ENCODE measurements at places on chromosomes 16 and 17. TPM values are rescaled to one million over a fixed set of nuclear protein-coding genes. Genes with fewer than 3 reads are reported as not detected.

The MT1M gene
- 0.94 TPM for polyA plus RNA-seq

The NOMO2 gene
- 274 TPM for polyA plus RNA-seq

The CSH2 gene
- not detected for polyA plus RNA-seq

The KRTAP9-4 gene
- not detected for polyA plus RNA-seq

The HLF gene
- 0.02 TPM for polyA plus RNA-seq

The DNAAF8 gene
- polyA plus RNA-seq = 1.9 TPM

The TLK2 gene
- 47.3 TPM for polyA plus RNA-seq

The SPATA32 gene
- not detected for polyA plus RNA-seq

The KCNH6 gene
- polyA plus RNA-seq = 0.04 TPM

DNA sequence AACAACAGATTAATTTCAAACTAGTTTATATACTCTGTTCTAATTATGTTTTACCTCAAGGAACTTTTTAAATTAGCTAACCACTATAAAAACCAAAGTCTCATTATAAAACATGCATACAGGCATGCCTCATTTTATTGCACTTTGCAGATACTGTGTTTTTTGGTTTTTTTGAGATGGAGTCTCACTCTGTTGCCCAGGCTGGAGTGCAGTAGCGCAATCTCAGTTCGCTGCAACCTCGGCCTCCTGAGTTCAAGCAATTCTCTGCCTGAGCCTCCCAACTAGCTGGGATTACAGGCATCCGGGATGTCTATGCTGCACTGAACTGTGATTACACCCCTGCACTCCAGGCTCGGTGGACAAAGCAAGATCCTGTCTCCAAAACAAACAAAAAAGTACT, 8.8 kb upstream of the JPT1 start:
- DNase-seq = no peak

DNA sequence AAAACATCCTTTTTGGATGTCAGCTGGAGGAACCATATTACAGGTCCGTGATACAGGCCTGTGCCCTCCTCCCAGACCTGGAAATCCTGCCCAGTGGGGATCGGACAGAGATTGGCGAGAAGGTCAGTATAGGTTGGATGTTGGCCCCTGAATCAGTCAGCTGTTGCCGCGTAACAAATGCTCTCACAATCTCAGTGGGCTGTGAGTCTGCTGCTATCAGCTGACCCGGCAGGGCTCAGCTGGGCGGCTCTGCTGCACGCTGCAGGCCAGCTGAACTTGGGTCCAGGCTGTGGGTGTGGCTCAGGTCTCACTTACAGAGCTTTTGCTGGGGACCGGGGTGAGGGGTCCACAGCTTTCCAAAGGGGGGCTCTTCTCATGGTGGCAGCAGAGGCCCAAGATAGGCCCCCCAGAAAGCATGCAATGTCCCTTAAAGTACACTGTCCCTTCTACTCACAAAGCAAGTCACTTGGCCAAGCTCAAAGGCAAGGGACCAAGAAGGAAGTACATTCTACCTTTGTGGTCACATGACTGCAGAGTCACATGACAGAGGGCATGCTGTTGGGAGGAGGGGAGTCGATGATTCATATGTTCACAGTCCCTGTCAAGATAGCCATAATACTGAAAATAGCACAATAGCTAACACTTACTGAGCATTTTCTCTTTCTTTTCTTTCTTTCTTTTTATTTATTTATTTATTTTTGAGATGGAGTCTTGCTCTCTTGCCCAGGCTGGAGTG, 134.2 kb downstream of the ABCC1 start:
- no peak for DNase-seq

DNA sequence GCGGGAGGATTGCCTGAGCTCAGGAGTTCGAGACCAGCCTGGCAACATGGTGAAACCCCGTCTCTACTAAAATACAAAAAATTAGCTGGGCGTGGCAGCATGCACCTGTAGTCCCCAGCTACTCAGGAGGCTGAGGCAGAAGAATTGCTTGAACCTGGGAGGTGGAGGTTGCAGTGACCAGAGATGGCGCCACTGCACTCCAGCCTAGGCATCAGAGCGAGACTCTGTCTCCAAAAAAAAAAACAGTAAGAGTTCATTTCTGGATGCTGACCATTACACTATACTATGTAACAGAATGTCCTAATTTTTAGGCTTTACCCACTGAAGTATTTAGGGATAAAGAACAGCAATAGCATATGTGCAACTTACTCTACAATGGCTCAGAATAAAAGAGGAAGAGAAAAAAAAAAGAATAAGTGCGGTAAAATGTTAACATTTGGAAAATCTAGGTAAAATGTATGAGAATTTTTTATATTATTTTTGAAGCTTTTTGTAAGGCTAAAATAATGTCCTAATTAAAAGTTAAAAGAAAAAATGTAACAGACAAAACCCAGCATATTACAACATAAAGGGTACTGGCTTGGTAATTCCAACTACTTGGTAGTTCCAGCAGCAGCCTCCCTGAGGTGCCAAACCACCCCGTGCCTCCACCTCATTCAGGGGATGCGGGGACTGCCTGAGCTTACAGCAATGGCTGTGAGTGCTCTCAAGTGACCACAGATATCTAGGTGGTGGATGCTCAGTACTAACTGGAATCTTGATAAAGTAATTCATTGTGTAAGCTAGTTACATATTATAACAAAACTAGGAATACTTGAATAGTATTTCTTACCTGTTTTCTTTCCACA, 10.9 kb downstream of the COPS3 start:
- no peak for DNase-seq

DNA sequence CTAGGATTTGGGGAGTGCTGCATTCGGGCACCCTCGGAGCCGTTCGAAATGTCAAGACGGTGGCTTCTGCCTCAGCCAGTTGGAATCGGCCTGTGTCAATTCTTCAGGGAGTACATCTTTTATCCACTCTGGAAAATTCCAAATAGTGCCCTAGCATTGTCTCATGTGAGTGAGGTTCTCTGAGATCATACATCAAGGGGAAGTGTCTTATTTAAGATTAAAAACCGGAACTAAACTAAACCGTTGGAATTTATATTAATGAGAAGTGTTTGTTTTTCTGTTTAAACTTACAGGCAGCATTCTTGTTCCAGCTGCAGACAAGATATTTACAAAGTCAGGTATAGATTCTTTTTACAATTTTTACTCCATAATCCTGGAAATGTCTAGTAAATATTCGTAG, 56.8 kb downstream of the SLC47A1 start:
- no peak for DNase-seq

- DNase-seq = peak; percentile 97
These were observed 13.1 kb downstream of the CCR7 start for GRCh38 chr17:40551879-40552768.

GRCh38 chr17:77308861-77309726, 168.3 kb downstream of the SEC14L1 start:
- peak; percentile 46 for DNase-seq

DNA sequence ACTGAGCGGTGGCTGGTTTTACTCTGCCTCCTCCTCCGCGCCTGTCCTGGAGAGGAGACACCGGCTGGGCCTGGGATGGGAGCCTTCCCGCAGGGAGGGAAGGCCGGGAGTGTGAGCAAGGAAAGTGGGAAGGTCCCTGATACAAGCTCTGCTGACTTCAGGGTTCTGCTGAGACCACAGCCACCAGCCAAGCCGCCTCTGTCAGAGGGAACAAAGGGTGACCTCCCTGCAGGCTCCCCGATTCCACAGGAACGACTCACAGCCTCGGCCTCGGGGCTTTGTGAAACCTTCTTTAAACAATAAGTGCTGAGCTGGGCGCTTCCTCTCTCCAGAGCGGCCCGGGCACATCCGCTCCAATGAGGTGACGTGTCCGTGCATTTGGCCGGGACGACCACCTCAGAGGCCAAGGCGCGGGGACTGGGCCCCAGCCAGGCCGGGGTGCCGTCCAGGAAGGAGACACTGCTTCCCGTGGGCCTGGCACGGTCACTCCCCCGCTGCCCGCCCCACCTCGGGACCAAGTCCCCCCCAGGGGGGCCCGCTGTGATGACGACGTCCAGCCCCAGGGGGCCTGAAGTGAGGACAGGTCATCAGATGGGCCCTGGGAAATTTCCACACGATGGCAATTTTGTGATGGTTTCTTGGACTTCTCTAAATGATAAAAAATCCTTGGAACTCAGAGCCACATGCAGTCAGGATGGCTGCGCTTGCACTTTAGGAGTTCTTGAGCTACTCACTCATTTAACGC, 11.8 kb upstream of the CIBAR2 start:
- DNase-seq = peak; percentile 71

GRCh38 chr16:48330841-48331192, 54.4 kb downstream of the SIAH1 start:
- DNase-seq = no peak

GRCh38 chr17:76135810-76136188, 5.2 kb downstream of the FOXJ1 start:
- no peak for DNase-seq

- no peak for DNase-seq
These were observed 7.8 kb downstream of the SHCBP1 start for GRCh38 chr16:46613352-46613751.

DNA sequence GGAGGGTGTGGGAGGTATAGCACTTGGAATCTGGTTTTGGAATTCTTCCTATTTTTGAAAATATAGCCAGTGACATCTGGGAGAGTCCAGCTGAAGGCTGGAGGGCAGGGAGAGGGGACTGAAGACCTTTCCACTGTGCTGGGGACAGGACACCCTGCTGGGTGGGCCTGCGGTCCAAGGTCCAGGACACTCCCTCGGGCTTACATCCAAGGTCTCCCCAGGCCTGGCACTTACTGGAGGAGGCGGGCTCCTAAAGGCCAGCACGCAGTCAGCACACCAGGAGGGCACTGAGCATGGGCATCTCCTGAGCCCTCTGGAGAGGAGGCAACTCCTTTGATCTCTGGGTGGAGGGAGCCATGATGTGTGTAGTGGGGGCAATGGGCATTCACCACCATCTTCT, 35.5 kb upstream of the ETV4 start:
- DNase-seq = no peak

GRCh38 chr17:72479113-72479512, 358.3 kb downstream of the SOX9 start:
- DNase-seq = no peak

DNA sequence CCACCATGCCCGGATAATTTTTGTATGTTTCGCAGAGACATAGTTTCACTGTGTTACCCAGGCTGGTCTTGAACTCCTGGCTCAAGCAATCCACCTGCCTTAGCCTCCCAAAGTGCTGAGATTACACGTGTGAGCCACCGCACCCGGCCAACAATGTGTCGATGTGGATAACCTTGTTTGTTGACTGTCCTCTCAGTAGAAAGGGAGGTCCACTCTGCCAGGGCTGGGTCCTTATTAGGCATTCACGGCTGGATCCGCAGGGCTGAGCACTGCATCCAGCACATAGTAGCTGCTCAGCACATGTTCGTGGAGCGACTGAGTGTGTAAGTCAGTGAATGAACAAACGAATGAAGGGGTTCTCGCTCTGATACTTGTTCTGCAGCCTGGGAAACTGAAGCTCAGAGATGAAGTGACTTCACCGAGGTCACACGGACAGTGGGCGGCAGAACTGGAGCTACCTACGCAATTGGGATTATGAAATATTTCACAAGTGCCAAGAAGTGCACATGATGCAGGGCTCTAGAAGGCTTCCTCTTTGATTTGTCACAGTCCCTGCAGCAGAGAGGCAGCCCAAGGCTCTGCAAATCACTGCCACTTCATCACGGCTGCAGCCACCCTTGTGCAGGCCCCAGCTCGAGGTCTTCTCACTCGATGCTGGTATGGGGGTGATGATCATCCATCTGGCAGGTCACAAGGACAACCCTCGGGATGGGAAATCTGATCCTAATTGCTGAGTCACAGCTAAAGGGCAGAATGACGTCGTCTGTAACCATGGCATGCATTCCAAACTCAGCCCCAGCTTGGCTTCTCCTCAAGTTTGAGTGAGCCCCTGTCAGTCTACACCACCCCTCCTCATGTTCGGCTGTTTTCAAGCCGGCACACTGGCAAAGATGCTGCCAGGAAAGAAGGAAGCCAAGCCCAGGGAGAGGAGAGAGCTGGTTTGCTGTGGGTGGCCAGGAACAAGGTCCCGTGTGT, 28.0 kb upstream of the SNN start:
- peak; percentile 99 for DNase-seq

DNA sequence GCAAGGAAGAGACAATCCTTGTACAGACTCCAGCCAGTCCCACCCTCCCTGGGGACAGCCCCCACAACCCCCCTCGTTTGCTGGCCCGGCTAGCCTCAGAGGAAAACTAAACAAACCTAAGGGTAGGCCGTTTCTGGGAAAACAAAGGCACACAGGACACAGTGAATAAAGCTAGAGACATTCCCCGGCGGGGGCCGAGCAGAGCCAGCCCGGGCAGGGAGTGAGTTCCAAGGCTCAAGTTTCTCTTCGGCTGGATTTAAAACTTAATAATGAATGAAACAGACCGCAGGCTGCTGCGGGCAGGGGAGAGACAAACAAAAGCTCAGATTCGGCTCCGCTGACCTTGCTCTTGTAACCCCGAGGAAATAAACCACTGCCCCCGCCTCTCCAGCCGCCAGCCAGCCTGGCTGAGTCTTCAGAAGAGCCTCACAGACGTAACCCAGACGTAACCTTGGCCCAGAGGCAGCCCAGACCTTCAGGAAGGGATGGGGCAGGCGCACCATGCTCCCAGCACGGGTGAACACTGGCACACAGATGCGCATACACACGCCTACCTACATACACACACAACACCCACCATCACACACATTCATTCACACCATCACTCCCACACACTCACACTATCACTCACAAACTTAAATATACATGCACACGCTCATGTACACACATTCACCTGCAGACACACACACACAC, 216.0 kb downstream of the ZNF423 start:
- no peak for DNase-seq

DNA sequence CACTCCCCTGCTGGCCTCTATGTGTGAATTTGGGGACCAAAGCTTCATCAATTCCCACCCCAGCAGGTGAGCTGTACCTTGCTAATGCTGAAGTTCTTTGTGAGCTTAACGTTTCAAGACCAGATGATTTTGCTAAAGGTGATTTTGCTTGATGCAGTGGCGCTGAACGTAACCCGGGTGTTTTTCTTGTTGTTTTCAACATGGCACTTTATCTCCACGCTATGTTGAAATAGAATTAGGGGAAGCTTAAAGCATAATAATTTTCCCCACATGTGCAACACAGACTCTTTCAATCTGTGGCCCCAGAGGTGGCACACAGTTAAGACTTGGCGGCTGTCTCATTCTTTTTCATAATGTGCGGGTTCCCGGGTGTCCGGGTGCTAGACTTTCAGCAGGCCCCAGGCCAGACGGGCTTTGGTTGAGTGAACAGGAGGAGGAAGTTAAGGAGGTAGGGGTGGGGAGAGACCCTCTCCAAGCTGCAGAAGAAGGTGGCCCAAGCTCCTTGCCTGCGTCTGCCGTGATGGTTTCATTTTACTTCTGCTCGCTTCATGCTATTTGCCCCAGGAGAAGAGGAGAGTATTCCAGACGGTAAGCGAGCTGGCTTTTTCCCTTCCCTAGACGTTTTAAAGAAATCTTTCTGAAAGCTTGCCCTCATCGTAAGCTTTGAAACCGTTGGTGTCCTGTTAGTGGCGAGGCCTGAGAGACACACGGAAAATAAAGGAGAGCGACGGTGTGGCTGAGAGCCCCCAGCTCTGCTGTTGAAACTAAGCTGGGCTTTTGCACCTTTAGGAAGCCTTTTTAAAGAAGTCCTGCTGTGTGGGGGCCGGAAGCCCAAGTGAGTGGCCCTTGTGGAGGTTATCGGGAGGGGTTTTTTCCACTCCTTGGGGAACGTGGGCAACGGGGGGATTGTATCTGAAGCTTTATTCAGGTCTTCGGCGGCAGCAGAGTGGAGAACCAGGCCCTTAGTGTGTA, 4.2 kb downstream of the FOXC2 start:
- DNase-seq = no peak

- no peak for DNase-seq
These were observed 63.3 kb downstream of the IRF8 start for GRCh38 chr16:85961988-85962915.

All from BJ (cell line).